ENCODE measurements at places on chromosomes 7 and 10.

- no peak for DNase-seq
Observed at GRCh38 chr7:43834463-43835251, 34.7 kb downstream of the MRPS24 start.

GRCh38 chr7:15737601-15738000, 51.1 kb upstream of the MEOX2 start:
- no peak for DNase-seq

GRCh38 chr10:96170230-96170629, 40.1 kb downstream of the ZNF518A start:
- DNase-seq = no peak

DNA sequence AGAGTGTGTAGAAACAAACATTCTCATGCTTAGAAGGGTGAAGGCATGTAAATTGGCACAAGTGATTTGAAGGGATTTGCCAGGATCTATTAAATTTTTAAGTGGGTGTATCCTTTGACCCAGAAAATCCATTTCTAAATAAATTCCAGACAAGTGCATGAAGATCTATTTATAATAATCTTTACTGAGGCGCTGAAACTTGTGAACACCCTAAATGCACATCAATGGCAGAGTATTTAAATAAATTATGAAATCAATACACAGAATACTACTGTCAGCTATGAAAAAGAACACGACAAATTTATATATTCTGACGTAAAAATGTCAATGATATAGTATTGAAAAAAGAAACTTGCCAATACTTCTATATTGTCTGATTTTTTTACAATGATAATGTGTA, 17.9 kb downstream of the ZNF777 start:
- DNase-seq = no peak

DNA sequence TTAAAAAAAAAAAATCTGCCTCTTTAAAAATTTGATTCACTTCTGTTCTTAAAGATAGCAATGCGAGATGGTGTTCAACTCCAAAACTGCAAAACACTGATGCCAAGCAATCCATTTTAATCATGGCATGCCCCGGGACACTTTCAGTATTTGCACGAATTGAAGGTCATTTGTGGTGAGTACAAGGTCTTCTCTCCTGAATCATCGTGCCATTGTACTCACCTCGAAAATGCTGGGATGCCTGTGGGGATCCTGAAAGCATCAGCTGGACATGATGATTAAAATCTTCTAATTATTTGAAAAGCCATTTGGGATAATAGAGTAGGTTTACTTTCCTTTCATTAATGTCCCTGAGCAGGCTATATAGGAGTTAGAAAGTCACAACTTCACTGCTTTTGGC, 125.1 kb upstream of the NRP1 start:
- DNase-seq = no peak

GRCh38 chr7:1052031-1052818, 7.9 kb downstream of the GPR146 start:
- no peak for DNase-seq

DNA sequence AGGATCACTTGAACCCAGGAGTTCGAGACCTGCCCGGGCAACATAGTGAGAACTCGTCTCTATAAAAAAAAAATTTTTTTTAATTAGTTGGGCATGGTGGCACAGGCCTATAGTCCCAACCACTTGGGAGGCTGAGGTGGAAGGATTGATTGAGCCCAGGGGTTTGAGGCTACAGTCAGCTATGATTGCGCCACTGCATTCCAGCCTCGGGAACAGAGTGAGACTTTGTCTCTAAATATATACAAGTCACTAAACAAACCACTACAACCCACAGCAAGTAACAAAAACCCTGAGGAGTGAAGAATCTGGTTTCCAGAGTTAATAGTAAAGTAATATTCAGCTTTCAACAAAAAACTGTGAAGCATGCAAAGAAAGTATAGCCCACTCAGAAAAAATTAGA, 32.7 kb upstream of the HHEX start:
- no peak for DNase-seq

DNA sequence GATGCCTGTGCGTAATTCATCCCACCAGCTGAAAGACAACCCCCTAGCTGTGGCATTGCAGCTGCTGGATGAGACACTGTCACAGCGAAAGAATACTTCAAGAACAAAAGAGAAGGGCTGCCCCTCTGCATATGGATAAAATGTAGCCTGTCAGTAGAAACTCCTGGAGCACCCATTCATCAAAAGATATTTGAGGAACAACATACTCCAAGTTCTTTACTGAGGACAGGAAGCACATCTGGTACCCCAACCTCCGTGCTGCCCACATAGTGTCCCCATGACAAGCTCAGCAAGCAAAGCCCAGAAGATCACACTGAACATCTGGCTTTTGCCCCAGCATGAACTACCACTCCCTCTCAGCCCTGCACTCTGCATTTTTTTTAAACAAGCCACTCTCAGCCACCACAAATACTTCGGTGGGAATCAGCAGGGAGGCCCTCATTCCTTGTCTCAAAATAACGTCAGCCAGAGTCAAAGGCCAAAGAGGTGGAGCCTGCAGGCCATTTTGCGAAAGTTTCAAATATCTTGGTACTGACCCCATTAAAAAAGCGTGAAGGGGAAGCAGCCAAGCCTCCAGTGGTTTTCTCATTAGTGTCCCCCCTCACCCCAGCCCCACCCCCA, 1.7 kb downstream of the CREB3L2 start:
- DNase-seq = no peak

DNA sequence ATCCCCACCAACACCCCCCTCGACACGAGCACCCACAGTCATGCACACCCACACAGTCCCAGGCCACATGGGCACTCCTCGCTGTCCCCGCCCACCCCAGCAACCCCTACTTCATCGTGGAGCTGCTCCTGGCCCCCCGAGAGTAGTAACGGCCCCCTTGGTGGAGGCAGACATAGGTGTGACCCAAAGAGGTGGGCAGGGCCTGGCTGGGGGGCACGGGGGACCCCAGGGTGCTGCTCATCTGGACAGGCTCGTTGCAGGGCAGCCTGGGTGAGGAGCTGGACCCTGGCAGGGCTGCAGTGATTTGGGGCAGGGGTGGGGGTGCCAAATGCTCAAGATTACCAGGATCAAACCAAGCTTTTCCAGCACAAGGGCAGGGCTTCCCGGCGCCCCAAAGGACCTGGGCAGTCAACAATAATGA, 42.4 kb upstream of the ZMIZ1 start:
- DNase-seq = no peak

DNA sequence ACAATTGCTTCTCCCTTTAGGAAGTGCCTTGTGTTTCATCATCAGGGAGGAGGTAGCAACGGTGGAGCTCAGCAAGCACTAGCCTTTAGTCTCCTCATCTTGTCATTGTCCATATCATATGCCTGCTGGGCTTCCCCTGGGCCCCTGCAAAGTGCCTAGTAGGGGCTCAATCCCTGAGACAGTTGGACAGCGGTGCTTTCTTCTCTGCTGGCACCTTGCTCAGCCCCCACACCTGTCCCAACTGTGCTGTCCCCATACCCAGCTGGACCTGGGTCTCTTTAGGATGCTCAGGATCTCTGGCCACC, 5.5 kb downstream of the SMARCD3 start:
- DNase-seq = no peak

DNA sequence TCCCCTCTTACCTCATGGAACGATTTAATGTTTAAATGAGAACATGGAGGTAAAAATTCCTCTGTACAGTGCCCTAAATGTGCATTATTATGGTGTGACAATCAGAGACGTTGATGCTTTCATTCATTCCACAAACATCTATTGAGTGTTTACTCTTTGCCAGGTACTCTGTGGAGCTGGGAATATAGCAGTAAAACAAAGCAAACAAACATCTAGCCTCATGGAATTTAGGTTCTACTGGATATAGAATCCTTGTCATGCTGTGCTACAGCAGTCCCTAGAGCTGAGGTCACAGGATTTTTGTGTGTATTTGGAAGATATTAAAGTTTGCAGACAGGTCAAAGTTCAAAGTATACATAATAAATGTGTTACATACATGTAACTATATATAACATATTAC, 140.7 kb downstream of the CUBN start:
- no peak for DNase-seq

DNA sequence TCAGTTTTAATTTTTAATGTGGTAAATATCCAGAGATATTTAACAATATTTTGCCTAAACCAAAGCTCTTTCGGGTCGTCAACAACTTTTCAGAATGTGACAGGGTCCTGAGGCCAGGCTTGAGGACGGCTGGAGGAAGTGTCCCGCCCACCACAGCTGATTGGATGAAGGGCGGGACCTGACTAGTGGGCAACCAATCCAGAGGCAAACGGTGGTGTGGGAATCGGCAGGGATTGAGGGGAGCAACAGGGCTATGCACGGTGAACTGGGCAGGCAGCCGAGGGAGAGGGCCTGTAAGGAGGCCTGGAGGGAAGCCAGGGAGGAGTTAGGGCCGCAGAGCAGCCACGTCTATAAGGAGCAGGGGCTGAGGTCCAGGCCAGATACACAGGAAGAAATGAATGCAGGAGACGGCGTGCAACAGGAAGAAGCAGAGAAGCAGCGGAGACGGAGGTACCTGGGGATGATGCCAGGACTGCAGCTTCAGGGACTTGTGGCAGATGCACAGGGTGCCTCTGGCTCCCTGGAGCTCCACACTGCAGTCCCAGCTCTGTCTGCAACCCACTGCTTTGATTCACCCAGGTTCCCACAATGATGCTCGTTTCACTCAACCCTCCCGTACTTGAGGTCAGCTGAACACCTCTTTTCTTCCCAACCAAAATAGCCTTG, 46.1 kb upstream of the ZMIZ1 start:
- DNase-seq = no peak

GRCh38 chr7:82594665-82595064, 151.1 kb upstream of the CACNA2D1 start:
- no peak for DNase-seq

GRCh38 chr7:18337048-18337809, 158.3 kb upstream of the HDAC9 start:
- no peak for DNase-seq

GRCh38 chr7:124318721-124319450, 286.0 kb upstream of the TMEM229A start:
- DNase-seq = no peak

- no peak for DNase-seq
Observed at GRCh38 chr7:2965745-2966270, 77.9 kb downstream of the CARD11 start.

- DNase-seq = no peak
Observed at GRCh38 chr10:88926566-88927415, 25.8 kb downstream of the ACTA2 start.

DNA sequence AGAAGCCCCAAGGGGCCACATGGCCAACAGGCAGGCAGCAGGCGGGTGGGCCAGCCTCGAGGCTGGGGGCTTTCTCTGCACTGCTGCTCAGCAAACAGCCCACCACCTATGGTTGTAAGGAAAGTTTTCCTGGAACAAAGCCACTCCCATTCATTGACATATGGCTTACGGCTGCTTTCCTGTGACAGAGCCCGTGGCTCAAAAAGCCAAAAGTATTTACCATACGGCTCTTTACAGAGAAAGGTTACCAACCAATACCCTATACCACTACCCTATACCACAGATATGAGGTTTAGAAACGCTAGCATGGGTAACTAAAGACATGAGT, 152.7 kb downstream of the MAD1L1 start:
- DNase-seq = no peak

- DNase-seq = no peak
Observed at GRCh38 chr7:18889436-18889835, 228.0 kb downstream of the TWIST1 start.

DNA sequence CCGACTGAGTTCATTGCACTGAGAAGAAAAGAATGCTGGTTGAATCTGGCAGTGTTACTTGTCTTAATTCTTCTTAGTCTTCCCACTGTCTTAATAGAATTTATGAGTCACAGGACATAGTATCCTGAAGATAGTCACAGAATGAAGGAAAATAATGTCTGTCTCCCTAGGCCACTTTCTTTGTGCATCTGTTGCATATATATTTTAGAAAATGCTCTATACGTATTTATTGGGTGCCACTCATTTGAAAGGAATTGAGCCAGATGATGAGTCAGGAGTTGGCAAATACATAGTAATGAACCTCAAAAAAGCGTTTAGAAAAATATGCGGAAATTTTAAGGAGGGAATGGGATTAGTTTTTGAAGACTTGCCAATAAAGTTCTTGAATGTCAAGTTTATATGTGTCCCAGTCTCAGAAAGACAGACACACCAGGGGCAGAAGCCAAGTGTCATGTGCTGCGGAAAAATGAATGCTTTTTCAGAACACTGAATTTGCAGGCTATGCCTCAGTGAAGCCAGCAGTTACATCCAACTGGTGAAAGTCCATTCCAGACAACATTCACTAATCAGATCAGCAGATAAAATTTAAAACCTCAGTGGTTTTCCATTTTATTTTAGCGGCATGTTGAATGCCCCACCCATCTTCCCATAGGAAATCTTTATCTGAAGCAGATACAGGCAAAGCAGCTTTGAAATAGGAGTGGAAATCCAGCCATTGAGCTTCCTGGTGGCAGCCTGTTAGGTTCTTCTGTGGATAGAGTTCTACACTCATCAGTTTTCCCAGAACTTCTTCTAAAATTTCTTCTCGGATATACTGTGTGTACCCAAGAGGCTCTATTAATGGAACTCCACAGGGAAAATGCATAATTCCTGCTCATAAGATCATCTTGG, 308.4 kb downstream of the BICC1 start:
- DNase-seq = no peak

- no peak for DNase-seq
Observed at GRCh38 chr7:158633055-158633956, 45.7 kb upstream of the PTPRN2 start.

DNA sequence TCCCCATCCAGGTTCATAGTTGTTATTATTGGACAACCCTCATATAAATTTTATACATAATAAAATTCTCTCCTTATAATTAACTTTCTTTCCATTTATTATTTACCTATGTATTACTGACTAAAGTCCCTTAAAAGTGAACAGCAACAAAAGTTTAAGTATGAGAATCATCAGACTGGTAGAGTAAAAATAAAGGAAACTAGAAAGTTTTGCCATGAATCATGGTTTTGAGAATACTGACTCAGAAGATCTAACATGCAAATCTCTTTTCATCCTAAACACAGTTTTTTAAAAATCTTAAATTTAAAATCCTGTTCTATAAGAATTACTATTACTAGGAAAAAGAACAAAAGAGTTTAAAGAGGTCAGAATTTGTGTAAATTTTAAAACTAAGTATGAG, 32.1 kb downstream of the HERC4 start:
- DNase-seq = no peak

DNA sequence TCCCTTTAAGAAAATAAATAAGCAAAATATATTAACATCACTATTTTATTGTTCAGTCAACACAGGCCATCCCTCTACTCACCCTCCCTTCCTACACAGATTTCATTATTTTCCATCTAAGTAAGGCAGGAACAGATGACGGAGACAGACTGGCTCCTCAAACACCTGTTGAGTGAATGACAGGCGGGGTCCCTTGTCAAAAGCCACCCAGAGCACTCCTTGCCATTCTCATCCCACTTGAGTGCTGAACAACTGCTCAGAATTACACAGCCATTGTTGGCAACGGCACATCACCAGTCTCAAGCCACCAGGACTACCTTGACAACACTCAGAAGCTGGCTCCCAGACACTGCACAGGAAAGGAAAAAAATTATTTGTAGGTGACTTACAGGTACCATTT, 3.3 kb downstream of the GRB10 start:
- no peak for DNase-seq

GRCh38 chr10:133277993-133278576, 1.4 kb upstream of the ADAM8 start:
- no peak for DNase-seq

GRCh38 chr7:151704960-151705635, 171.8 kb downstream of the PRKAG2 start:
- no peak for DNase-seq

GRCh38 chr10:46217752-46218453, 68.9 kb upstream of the ANTXRL start:
- no peak for DNase-seq

- no peak for DNase-seq
Observed at GRCh38 chr7:45578467-45578866, 4.3 kb downstream of the ADCY1 start.

All from occipital lobe (tissue), 3 donors.